ENCODE measurements at places on chromosomes 12 and 14. TPM values are rescaled to one million over a fixed set of nuclear protein-coding genes. Genes with fewer than 3 reads are reported as not detected.

GRCh38 chr12:108691998-108692808, 39.1 kb downstream of the CORO1C start:
- DNase-seq: no peak

- no peak for DNase-seq
Measured at GRCh38 chr12:102421802-102422583, 58.4 kb downstream of the IGF1 start.

GRCh38 chr14:65351493-65352194, 60.9 kb upstream of the FUT8 start:
- no peak for DNase-seq

DNA sequence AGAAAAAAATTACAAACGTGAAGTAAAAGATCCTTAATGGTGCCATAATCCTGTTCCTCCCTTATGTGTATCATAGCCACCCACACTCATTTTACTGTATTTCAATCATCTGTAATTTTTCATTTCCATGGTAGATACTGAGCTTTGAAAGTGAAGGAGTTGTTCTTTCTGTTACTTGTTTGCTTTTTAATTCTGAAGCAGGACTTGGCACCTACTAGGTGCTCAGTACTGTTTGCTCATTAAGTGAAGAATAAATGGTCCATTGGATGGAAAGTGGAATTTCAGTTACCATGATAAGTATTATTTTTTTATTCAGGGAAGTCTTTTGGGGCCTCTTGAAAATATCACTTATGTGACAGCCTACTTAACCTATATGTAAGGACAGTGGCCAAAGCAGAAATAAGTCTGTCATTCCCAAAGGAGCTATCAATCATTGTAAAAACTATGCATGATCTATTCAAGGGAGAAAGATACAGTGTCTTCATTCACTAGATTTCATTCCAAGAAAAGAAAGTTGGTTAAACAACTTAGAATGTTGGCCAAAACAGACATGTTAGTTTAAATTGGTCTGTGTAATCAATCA, 1244.4 kb upstream of the SEL1L start:
- DNase-seq: no peak

C12orf50 gene
- total RNA-seq: 0.12 TPM

HOXC13 gene
- not detected for total RNA-seq

DNA sequence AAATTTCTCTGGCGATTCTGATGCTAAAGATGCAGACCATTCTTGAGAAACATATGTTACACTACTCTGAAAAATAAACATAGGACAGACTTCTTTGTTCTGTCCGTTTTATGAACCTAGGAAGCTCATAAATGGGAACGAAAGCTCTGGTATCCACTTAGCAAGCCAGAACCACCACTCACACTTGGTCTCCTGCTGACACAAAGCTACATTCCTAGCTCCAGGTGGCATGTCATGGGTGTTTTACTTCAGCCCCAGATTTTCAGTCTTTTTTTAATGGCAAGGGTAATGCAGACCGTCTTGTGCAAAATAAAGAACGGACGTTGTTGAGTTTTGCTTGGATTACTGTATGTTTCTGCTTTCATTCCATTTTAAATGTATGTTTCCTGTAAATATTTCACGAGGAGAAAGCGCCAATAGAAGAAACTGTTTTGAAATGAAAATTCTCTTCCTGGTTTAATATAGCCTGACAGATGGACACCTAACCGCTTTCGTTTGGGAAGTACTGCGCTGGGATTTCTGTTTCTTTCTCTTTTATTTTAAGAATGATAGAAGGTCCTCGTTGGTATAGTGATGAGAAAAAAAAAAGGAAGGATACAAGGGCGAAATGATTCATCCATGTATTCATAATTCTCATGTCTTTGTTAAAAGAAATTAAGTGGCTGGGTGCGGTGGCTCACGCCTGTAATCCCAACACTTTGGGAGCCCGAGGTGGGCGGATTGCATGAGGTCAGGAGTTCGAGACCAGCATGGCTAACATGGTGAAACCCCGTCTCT, 871 bp upstream of the COQ5 start:
- no peak for DNase-seq

- DNase-seq: no peak
Measured at GRCh38 chr14:103330536-103330935, 3.5 kb upstream of the EIF5 start.

TBX3 gene
- total RNA-seq: 12.0 TPM

NTN4 gene
- total RNA-seq: 35.1 TPM

- no peak for DNase-seq
Measured at GRCh38 chr14:78162202-78162601, 8.0 kb upstream of the NRXN3 start.

Data from mucosa of gallbladder (tissue), 1 donor.